Fibroblast of skin of left quadriceps (primary cell): ENCODE measurements at places on chromosomes 2 and 18.

DNA sequence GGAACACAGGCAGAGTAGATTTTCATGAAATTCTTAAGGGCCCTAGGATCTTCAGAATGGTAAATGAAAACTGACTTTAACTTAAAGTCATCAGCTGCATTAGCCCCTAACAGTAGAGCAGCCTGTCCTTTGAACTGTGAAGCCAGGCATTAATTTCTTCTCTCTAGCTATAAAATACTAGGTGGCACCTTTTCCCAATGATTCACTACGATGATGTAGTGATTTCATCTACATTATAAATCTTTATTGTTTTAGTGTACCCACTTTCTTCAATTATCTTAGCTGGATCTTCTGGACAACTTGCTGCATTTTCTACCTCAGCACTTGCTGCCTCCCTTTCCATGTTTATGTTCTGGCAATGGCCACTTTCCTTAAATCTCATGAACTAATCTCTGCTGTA is 290.5 kb downstream of the NOL4 start:
- no peak for DNase-seq

DNA sequence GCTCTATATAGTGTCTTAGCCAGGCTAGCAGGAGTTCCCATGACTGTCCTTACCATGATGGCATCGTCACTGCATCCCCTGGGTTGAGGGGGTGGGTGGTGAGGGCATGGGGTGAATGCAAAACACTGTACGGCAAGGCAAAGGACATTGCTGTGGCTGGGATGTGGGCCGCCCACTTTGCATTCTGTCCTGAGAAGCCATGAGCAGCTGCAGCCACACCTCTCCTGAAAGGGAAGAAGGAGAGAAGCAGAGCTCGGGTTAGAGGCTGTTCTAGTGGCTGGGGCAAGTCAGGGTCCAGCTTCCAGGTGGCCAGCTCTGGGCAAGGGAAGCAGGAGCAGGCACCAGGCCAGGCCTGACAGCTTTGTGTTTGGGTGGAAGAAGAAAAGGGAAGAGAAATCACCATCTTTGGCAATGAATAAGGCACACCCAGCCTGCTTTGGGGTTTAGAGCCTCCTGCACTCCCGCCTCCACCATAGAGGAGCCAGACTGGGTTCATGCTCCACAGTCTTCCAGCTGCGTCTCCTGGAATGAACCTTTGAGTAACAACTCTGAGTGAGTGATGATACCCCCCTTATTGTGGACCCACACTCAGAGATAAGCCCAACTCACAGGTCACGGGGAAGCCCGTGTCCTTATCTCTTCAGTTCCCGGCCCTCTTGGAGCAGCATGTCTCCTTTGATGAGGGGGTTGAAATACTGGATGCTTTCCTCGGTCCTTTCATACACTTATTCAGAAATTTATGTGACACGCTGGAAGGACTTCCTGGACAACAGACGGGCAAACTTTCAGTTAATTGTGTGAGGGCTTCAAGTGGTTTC is 63.4 kb downstream of the INPP4A start:
- no peak for DNase-seq

DNA sequence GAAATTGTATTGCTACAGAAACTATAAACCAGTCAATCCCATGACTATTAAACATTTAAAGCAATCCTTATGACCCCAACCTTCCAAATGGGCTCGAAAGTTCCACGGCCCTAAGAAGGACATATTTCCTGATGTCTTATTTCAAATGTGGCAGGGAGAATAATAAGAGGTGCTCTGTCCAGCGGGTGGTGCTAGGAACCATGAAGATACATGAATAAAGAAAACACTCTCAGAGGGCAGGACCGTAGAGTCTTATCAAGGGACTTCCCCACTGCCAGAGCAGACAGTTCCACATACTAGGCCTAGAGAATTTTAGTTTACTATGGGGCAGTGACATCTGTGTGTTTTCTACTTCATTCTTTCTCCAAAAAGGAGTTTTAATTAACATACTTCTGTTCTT is 187.1 kb upstream of the PIK3C3 start:
- DNase-seq: no peak

DNA sequence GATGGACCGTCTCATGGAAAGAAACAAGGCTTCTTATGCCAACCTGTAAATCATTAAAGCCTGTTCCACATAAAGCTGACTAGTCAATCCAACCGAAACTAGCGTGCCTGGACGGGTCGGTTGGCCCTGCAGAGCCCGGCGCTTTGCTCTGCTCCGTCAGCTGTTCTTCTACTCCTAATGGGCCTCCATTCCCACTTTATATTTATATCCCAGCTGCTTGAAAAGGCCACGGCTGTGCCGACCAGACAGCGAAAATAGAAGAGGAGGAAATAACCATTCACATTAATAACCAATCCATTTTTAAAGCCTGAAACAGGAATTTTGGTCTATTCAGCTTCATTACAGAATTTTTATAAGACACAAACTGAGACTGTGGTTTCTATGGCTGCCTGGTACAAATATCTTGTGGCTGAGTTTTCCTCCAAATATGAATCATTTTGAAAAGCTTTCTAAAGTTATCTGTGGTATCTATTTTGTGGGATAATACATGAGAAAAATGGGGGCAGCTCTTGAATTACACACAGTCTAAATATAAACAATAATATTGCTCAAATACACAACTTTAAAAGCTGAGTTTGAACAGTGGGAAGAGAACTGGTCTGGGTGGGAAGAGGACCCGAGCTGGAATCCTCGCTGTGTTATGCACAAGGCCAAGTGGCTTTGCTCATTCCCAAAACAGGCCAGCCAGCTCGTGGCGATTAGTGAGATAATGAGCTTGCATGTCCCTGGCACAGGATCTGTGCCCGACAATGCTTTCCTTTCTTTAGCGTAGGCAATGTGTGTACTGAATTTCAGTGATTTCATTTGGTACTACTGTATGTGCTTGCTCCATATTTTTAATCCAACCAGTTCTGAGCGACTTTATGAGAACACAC is 10.5 kb upstream of the FAM124B start:
- DNase-seq: peak; percentile 36

DNA sequence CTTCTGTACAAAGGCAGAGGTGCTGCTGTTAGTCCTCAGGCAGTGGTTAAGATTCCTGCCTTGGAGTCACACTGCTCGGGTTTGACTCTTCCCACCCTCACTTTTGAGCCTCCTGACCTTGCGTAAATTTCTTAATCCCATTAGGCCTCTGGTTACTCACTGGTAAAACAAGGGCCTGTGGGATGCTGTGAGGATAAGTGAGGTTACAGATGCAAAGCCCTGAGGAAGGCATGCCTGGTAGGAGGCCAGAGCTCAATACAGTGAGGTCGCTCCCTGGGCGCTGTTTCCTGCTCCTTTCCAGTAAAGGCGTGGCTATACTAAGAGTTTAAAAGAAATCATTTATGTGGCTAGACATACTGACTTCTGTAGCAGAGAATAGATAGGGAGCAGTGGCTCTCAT is 127.5 kb upstream of the TMEM200C start:
- DNase-seq: no peak

DNA sequence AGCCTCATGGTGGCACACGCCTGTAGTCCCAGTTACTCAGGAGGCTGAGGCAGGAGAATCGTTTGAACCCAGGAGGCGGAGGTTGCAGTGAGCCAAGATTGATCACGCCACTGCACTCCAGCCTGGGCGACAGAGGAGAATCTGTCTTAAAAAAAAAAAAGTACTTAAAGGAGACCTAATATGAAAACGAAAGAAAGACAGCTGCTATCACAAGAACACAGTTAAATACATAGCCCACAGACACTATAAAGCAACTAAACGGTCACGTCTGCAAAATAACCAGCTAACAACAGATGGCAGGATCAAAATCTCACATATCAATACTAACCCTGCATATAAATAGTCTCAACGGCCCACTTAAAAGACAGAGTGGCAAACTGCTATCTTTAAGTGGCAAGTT is 43.9 kb upstream of the TACR1 start:
- no peak for DNase-seq

- DNase-seq: no peak
Measured at GRCh38 chr2:200466425-200467418, 43.1 kb downstream of the KCTD18 start.

- no peak for DNase-seq
Measured at GRCh38 chr18:47150824-47151366, 595 bp upstream of the HDHD2 start.

- no peak for DNase-seq
Measured at GRCh38 chr2:16691261-16691660, 25.6 kb upstream of the CYRIA start.

DNA sequence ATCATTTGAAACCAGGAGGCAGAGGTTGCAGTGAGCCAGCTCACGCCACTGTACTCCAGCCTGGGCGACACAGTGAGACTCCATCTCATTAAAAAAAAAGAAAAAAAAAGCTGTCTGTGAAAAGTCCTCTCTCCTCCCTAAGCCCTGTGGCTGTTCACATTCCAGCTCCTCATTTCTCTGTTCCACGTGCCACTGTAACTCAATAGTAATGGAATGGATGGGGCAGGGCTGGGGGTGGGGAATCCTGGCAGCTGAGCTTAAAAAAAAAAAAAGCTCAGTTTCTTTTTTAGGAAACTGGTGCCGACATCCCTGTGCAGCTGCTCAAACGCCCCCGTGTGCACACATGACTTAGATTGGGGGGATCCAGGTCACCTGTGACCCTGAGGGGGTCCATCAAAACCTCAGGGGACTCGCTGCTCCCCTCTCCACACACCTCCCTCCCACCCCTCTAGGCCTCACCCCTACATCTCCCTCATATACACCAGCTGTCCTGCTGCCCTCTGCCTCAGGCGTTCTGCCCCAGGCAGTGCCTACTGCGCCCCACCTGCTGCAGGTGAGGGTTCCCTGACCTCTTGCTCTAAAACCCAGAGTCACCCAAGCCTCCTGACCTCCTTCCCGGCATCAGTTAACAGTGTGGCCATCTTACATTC is 255.4 kb downstream of the AGAP1 start:
- DNase-seq: peak; percentile 38

GRCh38 chr2:108382196-108382595 is 4.4 kb downstream of the SULT1C4 start:
- DNase-seq: no peak

GRCh38 chr2:51782921-51783765 is 751.2 kb upstream of the NRXN1 start:
- peak; percentile 57 for DNase-seq

DNA sequence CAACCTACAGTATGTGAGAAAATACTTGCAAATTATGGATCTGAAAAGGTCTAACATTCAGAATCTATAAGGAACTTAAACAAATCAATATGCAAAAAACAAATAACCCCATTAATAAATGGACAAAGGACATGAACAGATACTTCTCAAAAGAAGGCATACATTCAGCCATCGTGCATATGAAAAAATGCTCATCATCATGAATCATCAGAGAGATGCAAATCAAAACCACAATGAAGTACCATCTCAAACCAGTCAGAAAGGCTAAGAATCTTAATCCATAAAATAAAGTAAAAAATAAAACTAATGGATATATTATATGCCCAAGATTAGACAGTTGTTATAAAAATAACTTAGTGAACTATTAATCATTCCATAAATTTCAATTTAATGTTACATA is 154.0 kb downstream of the CALCRL start:
- no peak for DNase-seq

- peak; percentile 95 for DNase-seq
Measured at GRCh38 chr2:9897331-9897737, 54.1 kb downstream of the TAF1B start.

- DNase-seq: no peak
Measured at GRCh38 chr2:23506531-23507266, 121.7 kb downstream of the KLHL29 start.

DNA sequence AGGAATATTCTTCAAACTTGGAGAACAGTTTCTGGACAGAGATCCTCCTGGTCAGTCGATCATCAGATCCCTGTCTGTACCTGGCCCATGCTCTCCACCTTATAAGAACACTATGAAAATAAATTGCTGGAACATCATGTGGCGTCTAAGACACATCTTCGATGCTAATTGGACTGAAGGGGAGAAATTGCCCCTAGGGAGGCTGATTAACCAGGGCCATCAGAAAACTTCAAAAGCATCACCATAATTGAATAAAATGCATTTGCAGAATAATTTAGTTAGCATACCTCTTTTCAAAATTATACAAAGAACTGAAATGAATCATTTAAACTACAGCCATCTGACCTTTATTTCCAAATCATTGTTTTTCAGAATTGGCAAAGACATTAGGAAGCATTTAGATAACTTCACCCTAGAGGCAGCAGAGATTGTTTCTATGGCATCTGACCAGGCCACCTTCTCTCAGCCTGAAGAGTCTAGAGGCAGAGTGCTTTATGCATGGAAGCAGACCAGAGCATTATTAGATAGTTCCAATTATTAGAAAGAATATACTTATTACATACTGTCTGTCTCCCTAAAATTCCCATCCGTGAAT is 48.9 kb upstream of the CNTNAP5 start:
- DNase-seq: no peak

- DNase-seq: no peak
Measured at GRCh38 chr2:177748360-177748759, 324.2 kb downstream of the PDE11A start.

DNA sequence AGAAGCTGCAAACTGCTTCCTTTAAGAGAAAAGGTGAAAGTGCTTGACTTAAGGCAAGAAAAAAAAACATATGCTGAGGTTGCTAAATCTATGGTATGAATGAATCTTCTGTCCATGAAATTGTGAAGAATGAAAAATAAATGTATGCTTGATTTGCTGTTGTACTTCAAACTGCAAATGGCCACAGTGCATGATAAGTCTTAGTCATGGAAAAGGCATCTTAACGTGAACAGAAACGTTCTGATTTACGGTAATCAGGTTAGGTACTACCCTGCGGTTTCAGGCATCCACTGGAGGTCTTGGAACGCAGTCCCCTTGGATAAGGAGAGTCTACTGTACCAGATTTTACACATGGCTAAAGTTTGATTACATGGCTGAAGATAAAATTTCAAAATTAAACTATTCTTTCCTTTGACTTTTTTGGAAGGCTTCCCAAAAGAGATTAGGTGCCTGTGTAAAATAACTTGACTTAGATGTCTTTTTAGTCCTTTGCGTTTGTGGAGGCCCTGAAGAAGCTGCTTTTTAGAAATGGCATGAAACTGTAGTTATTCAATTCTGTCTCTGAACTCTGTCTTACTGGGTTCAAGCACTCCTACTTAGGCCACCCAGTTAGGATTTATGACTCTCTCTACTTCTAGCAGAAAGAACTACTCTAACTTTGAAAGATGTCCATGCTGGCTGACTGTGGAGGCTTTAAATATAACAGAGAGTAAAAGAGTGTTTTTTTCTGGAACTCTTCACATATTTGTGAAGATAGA is 35.9 kb upstream of the SCN9A start:
- DNase-seq: peak; percentile 42

DNA sequence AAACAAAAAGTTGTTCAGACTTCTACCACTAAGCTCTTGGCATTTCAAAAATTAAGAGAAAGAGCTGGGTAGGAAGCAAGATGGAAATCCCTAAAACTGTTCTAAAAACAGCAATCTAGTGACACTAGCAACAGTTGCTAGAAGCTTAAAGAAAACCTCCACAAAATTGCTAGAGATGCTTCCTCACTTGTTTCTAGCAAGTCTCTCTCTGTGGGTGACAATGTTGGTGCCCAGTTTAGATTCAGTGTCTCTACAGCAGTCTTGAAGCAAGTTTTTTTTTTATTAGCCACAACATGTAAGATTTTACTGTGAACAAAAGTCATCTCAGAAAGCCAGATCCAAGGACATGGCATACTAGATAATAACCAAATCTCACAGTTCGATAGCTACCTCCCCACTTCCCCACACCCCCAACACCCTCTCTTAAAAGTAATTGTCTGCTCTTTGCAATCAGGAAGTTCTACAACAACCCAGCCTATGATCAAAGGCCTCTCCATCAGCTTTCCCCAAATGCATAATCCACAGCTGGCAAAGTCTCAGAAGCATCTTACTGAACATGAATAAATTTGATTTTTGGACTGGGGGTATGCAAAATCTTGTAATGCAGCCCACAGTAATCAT is 70.0 kb downstream of the ANKRD44 start:
- DNase-seq: no peak

GRCh38 chr2:205903549-205904129 is 182.3 kb downstream of the INO80D start:
- DNase-seq: no peak
